AG08396 (cell line): ENCODE measurements at places on chromosomes 3 and 15.

- no peak for DNase-seq
Measured at GRCh38 chr3:51679777-51680176, 8.7 kb downstream of the TEX264 start.

DNA sequence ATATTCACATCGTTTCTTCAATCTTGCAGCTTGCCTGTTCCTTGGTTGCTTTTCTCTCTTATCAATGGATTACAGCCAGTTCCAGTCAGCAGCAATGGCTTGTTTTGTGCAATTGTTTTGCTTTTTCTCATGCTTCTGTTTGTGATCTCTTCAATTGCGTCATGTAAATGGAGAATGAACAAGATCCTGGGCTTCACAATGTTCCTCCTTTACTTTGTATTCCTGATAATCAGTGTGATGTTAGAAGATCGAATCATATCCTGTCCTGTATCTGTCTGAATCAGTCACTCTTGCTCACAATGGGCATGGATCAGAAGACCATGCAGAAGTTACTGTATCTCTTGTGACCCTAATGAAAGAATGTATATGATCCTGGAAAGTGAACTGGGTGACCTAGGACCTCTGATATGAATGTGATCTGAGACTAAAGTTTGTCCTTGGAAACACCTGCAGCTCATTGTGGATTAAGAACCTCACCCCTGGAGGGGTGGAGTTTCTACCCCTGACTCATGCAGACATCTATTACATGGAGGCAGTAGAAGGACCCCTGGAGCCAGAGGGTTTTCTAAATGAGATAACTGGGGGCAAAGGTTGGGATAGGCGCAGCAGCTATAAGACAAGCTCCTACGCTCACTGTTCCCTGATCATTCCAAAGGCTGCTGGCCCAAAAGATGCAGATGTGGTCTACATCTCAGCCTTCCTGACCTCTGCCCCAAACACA, 32.2 kb downstream of the SLC24A1 start:
- no peak for DNase-seq

- no peak for DNase-seq
Measured at GRCh38 chr15:67639591-67639990, 97.1 kb downstream of the MAP2K5 start.

GRCh38 chr3:14121859-14122258, 2.8 kb downstream of the CHCHD4 start:
- DNase-seq: no peak

DNA sequence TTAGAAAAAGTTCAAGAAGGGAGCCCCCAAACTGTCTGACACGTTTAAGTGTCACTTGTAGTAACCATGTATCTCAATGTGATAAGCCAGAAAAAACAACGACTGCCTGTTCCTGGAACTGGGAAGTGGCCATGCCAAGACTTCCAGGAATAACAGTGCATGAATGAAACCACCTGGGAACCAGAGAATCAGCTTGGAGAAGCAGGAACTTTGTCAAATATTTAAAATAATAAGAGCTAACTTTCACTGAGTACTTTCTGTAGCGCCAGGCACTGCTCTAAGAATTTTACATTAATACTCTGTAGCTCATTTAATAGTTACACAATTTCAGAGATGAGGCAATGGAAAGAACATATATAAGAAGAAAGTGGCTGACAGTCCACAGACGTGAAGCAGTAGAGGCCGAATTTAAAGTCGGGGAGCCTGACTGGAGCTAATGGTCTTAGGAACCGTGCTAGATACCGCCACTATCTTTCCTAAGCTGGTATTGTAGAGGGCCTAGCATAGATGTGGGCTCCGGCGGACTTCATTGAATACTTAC, 876 bp downstream of the PLSCR1 start:
- DNase-seq: peak; percentile 7

DNA sequence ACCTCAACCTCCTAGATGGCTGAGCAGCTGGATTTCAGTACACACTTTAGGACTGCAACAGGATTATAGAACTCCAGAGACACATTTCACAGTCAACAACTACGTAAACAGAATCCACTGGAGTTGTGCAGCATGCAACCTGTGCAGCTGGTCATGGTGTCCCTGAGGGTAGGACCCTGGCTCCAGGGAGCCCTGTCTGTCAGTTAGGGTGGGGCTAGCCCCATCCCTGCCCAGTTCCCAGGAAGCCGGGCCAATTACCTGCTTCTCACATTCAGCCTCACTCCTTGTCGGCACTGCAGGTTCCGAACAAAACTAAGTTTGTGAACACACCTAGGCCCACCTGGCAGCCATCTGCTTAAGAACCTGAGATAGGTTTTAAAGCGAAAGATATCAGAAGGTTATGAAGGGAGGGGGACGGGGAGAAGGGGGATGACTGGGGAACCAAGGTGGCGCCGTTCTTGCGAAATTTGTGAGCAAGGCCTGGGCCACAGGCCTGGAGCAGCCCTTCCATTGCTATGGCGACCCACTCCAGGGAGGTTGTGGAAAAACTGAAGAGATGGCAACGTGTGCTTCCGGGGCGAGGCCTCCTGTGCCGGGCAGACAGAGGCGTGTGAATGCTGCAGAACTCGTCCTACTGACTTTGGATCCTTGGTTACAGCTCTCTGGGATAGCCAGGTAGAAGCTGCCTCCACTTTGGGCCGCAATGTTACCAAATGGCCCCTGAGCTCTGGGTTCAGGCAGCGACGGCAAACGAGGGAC, 25.3 kb downstream of the ACSBG1 start:
- DNase-seq: no peak

DNA sequence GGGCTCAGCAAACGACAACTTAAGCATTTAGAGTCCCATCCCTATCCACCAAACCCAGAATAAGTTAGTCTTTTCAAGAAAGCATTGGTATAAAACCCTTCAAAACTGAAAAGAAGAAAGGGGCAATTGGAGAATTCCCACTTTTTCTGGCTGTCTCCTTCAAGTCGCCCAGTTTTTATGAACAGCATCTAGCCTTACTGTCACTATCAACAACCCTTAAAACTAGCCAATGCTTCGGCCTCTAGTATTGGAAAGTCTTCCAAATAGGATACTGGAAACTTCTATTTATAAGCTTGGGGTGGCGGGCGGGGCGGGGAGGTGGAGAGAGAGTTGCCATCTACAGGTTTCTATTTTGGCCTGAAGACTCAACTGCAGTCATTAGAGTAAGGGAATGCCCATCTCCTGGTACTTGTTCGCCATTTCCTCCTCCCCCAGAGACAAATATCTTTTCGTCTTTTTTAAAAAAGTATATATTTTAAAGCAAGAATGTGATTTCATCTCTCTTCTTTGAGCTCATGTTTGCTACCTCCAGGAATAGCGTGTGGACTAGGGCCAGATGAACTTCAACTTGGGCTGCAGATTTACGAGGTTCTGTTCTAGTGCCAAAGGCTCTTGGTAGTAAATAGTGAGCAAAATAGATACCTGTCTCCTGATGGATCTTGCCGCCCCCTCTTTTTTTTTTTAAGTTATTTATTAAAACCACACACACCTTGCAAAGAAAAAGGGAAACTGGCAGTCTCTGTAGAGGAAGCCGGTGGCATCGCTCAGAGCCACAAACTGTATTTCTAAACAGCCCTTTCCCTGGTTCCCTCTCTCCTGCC, 2.7 kb downstream of the BCL6 start:
- DNase-seq: no peak

DNA sequence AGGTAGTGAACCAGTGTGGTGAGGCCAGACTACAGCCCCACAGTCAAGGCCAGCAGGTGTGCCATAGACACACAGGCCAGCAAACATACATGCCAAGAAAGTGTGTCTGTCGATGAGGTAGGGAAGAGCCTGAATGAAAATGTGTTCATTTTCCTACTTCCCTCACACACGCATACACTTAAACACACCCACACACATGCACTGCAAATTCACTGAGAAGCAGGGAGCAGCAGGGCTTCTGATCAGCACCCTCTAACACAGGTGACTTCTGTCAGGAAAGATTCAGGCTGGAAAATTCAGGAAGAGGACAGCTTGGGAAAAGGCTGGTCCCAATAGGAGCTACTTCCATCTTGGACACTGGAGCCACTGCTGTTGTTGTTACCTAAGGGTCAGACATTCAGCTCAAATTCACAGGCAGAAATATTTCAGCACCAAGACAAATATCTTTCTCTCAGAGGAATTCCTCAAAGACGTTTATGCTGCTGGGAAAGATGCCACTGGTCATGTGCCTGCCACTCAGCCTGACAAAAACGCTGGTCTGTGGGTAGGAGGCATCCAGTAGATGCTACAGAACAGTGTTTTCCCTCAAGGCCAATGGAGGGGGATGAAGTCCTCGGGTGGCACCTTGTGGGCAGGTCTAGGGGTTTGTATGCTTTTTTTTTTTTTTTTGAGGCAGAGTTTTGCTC, 40.9 kb upstream of the LARS2 start:
- peak; percentile 20 for DNase-seq

GRCh38 chr3:75814797-75815196, 29.4 kb upstream of the ZNF717 start:
- DNase-seq: no peak

GRCh38 chr3:185325946-185326791, 36.8 kb upstream of the MAP3K13 start:
- DNase-seq: no peak

DNA sequence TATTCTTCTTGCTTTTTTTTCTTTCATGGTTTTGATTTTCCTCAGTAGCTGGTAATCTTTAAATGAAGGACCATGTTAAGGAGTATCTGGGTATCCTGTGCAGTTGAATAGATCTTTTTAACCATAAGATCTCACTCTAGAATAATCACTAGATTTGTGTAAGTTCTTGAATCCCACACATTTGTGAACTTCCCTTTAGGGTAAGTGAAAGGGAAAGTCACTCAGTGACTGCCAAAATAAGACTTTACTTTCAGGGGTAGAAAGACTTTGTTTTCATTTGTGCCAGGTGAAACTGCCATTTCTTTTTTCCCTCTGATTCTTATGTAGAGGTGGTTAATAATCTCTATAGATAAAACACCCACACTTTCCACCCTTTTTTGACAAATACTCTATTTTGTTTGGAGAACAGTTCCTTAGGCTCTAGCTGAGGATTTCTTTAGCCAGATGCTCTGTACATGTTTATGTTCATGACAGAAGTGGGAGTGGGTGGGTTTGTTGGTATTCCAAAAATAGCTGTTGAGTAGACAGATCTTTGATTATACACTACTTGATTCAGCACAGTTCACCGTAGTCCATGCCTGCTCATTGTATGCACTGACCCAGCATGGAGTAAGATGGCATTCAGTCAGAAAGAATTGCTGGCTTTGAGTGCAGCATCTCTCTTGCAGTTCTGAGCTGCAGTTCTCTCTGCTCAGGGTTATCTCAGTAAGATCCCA, 28.5 kb downstream of the LRRC49 start:
- no peak for DNase-seq

- no peak for DNase-seq
Measured at GRCh38 chr15:59966262-59966661, 37.8 kb upstream of the FOXB1 start.

- no peak for DNase-seq
Measured at GRCh38 chr3:169847896-169848295, 21.8 kb downstream of the LRRC31 start.

GRCh38 chr3:147924755-147925154, 515.6 kb downstream of the ZIC1 start:
- no peak for DNase-seq

DNA sequence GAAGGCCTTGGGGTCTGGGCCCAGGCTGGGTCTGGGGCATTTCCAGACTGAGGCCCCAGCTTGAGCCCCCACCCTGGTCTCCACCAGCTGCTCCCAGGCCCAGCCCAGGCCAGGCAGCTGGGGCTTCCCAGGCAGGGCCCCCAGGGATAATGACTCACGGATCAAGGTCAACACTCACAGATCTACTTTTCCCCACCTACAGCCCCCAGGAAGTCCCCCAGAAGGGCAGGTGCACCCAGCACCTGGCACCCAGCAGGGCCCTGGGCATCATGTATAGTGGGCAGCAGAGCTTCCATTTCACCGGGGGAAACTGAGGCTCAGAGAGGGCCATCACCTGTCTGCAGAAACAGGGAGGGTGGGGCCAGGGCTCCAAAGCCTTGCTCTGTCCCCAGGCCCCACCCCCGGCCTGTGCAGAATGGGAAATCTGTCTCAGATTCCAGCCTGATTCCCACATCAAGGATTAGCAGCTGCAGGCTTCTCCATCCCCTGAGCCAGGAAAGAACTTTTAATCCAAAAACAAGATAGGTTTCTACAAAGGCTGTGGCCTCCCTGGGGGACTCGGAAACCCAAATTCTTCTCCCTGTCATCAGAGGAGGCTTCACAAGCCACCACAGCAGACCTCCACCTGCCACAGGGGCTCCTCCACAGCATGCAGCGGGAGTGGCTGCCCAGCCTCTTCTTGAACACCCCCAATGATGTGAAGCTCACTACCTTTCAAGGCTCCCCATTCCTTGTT, 49.8 kb downstream of the IQSEC1 start:
- no peak for DNase-seq

GRCh38 chr15:26073430-26074333, 210.6 kb upstream of the ATP10A start:
- DNase-seq: no peak

- DNase-seq: no peak
Measured at GRCh38 chr15:60557191-60557618, 78.3 kb upstream of the ICE2 start.

DNA sequence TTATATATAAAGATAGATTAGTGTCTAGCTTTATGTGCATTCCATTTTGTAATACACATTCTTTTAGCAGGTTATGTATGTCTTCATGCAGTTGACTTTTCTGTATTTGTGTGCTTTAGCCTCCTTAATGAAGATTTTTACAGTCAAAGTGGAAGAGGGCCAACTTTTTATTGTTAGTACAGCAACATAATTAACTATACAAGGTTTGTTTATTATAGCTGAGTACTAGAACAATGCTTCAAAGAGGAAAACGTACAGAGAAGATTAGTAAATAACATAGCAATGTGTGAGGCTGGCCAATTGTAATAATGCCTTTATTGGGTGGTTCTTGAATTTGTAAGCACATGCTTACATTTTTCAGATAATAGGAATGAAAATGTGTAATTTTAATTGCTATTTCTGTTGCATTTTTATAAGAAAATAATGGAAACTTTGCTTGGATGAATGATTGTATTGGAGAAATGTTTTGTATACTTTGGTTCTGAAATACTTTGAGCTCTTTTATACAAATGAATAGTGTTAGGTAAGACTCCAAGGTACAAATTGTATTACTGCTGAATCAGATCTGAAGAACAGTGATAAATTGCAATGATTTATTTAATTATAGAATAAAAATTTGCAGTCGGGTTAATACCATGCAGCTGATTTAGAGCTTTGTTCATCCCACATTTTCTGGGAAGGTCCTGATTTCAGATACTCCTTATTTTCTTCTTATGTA, 41.4 kb downstream of the UBE2E2 start:
- no peak for DNase-seq

DNA sequence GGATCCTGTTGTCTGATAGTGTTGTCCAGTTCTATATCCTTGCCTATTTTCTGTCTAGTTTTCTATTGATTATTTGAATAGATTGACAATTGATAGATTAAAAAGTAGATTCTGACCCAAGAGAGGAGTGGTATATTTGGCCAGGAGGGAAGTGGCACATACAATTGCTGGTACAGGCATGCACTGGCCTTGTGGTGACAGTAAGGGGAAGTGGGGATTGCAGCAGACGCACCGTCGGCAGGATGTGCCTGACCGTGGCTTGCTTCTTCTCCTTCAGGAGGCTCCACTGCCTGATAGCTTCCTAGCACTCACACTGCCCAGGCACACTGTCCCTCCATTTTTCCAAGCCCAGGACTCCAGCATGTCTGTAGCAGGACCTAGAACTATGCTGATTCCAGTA, 10.5 kb downstream of the GABRG3 start:
- DNase-seq: no peak
